ENCODE measurements at places on chromosomes 3 and 15.

- no peak for DNase-seq
These were observed 36.2 kb downstream of the GAP43 start for GRCh38 chr3:115659253-115660220.

GRCh38 chr3:79006077-79006476 lies 761.7 kb downstream of the ROBO1 start:
- no peak for DNase-seq

DNA sequence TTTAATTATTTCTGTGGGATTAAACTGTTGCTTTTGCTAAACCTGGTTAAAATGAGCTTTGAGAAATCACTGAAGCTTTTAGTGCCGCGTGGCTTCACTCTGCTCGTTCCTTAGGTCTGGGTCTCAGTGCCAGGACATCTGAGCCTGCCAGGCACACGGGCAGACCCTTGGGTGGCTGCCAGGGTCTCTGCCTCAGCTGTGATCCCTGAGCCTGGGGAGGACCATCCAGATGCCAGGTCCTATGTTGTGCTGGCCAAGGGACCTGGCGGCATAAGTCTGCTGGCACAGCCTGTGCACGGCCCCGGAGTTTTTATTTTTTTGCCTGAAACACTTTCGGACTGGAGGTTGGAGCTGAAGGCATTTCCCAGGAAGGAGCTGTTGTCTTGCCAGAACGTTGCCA lies 328.1 kb downstream of the LRTM1 start:
- DNase-seq: no peak

DNA sequence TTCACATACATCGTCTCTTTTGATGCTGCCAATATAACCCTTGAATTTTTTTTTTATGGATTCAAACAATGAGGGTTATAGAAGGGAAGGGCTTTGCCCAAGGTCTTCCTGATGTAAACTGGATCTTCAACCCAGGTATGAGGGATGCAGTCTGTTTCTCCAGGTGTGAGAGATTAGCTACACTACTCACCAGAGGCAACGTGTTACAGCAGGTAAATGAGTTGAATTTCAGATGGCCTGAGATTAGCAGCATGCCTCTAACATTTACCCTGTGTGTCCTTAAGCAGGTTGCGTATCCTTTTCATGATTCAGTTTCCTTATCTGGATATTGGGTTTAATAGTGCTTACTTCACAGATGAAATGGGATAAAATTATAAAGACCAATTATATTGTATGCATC lies 1.9 kb downstream of the RTP4 start:
- no peak for DNase-seq

- no peak for DNase-seq
These were observed 114.6 kb downstream of the NFKBIZ start for GRCh38 chr3:101963902-101964362.

DNA sequence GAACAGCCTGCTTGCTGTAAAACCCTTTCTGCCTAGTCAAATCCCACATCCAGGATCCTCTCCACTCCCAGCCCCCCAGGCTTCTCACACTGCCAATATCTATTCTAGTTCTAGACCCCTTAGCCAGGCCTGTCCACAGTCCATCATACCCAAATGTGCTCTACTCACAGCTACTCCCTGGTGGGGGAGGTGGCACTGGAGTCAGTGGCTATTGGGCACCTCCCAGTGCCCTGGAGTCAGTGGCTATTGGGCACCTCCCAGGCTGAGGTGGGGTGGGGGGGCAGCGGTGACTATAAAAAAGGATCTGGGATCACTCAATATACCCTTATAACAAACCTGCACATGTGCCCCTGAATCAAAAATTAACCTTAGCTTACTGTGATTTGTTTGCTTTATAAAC lies 773 bp upstream of the DISP2 start:
- DNase-seq: no peak

GRCh38 chr3:72601983-72602750 lies 246.1 kb downstream of the SHQ1 start:
- no peak for DNase-seq

GRCh38 chr3:128068156-128068620 lies 16.0 kb downstream of the SEC61A1 start:
- no peak for DNase-seq

GRCh38 chr15:59260090-59260489 lies 53.4 kb downstream of the LDHAL6B start:
- DNase-seq: no peak

DNA sequence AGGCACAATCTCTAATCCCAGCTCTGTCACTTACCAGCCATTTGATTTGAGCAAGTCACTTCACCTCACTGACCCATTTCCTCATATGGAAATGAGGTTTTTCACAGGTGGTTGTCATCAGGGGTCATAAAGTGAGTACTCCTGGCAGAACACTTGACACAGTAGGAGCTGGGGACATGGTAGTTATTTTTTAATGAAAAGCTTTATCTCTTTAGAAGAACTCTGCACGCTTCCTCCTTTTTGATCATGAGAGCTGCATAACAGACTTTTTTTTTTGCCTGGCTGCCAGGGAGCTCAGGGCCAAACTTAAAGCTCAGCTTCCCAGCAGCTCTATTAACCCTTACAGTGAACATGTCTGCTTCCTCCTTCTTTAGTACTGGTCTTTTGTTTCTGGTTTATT lies 8.4 kb downstream of the VWA5B2 start:
- no peak for DNase-seq

- no peak for DNase-seq
These were observed 111.0 kb downstream of the ERC2 start for GRCh38 chr3:56357266-56357665.

All from stimulated activated CD8-positive, alpha-beta memory T cell treated with anti-CD3 and anti-CD28 coated beads, Interleukin-15, amount 100 ng/mL, for 24 hours (primary cell).